Cerebellum (tissue), 4 donors: ENCODE measurements at places on chromosomes 4 and X. TPM values are rescaled to one million over a fixed set of nuclear protein-coding genes. Genes with fewer than 3 reads are reported as not detected.

Gene DRP2
- 8.1 TPM for total RNA-seq

DNA sequence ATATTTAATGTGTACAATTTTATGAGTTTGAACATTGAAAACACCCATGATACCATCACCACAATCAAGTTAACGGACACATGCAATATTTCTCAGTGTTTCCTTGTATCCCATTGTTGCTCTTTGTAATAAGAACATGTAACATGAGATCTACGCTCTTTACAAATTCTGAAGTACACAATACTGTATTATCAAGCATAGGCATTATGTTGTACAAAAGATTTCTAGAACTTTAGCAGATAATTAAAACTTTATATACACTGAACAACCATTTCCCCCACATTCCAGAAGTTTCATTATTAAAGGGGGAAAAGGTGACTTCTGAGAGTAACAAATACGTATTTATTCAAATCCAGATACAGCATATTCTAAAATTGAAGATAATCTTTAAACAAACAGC, 114.5 kb downstream of the SLC10A7 start:
- DNase-seq: no peak

DNA sequence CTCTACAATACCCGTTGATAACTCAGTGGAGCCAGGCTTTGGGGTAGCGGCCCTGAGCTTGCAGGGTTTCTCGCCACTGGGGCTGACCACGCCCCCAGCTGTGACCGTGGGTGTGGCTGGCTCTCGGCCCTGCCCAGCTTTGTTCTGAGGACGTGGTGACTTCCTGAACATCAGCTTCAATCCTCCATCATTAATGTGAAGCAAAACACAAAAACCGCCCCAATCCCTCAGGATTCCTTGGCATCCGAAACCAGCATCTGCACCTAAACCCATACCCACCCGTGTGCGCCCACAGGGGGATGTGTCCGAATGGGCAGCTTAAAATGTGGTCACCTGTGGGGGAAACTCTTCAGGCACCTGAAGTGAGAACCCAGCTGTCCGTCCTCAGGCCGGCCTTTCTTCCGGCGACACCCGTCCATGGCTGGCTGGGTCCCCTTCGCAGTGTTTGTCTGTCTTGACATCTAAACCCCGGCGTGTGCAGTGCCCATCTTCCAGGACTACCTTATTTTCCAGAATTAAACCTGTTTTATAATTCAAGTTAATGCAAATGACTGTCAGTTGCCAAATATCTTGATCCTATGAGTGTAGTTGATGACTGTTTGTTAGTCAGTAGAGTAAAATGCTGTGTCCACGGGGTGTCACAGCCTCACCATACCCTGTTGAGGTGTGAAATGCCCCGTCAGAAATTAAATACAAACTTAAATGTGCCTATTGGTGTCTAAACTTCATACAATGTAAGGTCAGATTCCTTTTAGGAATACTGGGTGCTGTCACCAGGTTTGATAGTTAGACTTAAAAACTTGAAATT, 27.3 kb downstream of the NELFA start:
- DNase-seq: no peak

- DNase-seq: no peak
Measured at GRCh38 chrX:68755616-68756125, 73.2 kb upstream of the EFNB1 start.

- DNase-seq: no peak
Measured at GRCh38 chr4:87399148-87399547, 8.2 kb upstream of the HSD17B11 start.

GRCh38 chrX:130080791-130081367, 29.4 kb downstream of the ELF4 start:
- DNase-seq: no peak

- DNase-seq: no peak
Measured at GRCh38 chr4:113741956-113742355, 19.6 kb downstream of the CAMK2D start.

DNA sequence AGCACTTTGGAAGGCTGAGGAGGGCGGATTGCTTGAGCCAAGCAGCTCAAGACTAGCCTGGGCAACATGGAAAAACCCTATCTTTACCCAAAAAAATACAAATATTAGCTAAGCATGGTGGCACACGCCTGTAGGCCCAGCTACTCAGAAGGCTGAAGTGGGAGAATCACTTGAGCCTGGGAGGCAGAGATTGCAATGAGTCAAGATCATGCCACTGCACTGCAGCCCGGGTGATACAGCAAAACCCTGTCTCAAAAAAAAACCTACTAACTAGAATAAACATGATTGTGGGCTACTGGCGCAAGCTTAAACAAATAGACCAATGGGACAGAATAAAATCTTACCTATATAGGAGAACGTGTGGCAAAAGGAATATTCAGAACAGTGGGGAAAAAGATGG, 7.3 kb downstream of the CDKL2 start:
- DNase-seq: no peak

GRCh38 chr4:185640811-185641675, 105.7 kb upstream of the PDLIM3 start:
- DNase-seq: peak; percentile 51
